Stimulated activated CD8-positive, alpha-beta memory T cell treated with anti-CD3 and anti-CD28 coated beads, Interleukin-12 subunit alpha, Interleukin-12 subunit beta, amount 100 ng/mL, for 4 hours (primary cell): ENCODE measurements at places on chromosomes 2 and 18.

DNA sequence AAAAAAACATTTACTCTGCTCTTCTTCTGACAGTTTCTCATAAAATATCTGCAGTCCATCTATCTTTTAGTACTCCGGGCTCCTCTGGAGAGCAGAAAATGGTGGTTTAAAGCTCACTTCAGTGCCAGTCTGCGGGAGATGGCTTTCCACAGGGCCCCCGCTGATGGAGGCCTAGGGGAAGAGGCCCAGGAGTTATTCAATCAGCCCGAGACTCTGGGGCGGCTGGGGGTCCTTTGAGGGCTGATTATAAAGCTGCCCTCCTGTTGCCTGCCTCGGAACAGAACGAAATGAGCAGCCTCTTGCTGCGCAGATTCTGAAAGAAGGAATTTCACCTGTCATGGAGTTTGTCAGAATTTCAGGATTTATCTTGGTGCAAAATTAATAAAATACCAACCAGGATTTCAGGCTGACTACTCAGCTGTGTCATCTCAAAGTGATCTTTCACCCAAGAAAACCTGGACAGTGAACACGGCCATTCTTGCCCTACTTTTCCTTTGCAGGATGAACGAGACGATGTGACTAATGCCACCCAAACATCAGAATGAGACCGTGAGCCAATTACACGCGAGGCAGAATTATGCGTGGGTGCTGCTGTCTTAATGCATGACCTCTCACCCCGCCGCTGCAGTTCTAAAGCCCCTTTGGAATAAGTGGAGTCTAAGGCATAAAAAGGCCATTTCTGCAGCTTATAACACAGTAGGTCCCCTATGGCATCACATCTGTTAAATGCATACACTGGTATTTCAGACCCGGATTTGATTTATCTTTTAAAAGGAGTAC is 273.8 kb downstream of the ZNF521 start:
- no peak for DNase-seq

DNA sequence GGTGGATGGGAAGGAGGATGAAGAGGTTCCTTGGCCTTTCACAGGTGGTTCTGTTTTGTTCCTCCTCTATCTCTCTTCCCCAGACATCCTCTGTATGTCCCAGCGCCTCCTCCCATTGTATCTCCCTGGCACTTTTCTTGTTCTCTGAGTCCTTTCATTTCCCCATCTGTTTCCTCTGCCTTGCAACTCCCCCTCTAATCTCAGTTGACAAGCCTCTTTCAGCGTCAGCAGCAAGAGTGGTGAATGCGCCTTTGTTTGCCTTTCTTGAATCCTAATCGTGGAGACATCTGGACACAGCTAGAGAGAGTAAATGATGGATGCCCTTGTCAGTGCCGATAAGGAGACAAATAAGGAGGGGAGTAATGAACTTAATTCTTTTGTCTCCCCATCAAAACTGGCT is 167.0 kb downstream of the NDUFA10 start:
- no peak for DNase-seq

DNA sequence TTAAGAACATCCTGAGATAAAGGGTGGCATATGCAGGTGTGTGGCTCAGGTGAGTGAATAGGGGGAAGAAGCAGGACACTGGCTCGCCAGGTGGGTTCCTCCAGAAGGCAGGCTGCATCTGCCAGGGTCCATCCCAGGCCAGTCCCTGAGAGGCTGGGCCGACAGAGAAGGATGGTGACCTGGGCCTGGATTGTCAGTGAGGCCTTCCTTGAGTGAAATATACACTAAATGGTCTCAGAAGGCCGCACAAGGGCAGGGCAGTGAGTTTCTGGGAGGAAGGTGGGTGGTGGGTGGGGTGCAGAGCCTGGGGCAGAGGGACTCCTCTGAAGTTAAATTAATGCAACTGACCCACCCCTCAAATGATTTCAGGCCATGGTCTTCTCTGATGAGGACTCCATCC is 182.1 kb downstream of the ANKRD30B start:
- DNase-seq = no peak

DNA sequence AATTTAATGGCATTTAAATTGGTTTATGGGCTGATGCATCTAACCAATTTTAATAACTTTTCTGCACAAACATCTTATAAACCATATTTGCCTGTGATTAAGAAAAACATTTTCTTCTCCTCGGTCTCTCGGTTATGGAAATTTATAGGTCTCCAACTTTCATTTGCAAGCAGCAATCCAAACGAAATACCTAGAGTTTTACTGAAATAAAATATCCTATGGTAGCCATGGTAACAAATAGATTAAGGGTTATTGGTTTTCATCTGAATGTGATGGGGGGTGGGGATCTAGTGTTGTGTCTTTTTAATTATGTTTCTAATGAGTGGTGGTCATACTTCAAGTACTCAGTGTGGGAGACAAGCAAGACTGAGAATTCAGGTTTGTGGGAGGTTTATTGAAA is 2.9 kb downstream of the KLHL29 start:
- no peak for DNase-seq

DNA sequence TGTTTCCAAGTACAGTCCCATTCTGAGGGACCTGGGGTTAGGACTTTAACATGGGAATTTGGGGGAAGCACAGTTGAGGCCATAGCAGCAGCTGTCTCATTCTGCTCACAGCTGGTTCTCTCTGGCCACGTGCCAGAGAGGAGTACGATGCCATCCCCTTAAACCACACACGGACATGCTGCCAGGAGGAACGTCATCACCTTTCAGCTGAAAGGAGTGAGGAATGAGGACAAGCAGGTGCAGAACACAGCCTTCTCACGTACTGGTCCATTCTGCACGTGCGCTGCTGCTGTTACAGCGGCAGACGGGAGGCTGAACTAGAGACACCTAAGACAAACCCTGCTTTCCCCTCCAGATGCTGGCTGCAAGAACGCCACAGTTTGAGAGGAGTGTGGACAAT is 33.5 kb downstream of the ODC1 start:
- no peak for DNase-seq

- DNase-seq = no peak
These were observed 81.5 kb downstream of the SEMA4F start for GRCh38 chr2:74735564-74735963.

GRCh38 chr2:235050980-235051351 is 99.1 kb downstream of the SH3BP4 start:
- DNase-seq = no peak

GRCh38 chr2:12177455-12178288 is 431.2 kb downstream of the LPIN1 start:
- no peak for DNase-seq

DNA sequence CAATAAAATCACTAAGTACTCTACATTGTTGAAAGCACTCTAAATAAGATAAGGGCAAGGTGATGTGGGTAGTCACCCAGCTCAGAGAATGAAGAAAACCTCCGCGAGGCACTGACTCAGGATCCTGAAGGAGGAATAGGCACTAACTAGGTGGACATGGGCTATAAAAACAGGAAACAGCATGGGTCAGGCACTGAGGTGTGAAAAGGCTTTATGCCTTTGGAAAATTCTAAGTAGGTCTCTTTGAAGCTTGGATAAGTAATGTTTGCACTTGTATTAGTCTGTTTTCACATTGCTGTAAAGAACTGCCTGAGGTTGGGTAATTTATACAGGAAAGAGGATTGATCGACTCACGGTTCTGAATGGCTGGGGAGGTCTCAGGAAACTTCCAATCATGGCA is 161.6 kb downstream of the EPHA4 start:
- no peak for DNase-seq

DNA sequence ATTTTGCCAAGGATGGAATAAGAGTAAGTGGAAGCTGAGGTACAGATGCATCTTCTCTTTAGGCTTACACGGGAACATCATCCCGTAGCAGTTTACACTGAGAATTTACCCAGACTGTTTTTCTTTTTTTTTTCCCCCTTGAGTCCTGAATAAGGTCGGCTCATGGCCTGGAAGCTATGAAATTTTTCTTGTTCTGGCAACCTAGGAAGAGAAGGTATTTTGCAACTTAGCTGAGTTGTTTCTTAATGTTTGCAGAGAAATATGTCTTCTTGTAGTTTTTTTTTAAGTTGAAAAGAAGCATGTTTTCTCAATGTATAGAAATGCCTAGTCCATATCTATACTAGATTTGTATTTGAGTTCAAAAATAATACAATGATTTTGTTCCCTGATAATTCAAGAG is 712.5 kb downstream of the TDRD15 start:
- no peak for DNase-seq

DNA sequence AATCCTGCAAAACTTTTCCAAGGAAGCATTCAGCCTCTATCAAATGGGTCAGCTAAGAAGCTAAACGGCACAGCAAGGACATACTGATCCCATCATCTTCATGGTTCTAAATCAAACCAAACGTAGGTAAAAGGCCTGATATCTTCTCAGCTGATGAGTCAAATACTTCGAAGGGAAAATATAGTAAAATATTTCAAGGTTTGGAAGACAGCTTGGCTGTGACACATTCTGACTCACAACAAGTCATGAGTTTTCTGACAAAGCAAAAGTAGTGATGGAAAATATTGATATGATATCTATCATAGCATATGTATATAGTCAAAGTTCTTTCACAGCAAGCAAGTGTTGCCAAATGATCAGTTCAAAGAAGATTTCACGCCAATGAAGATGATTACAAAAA is 31.5 kb downstream of the DOCK10 start:
- DNase-seq = no peak

GRCh38 chr2:174071321-174071720 is 106.1 kb upstream of the SP3 start:
- DNase-seq = no peak

GRCh38 chr2:192203876-192204275 is 9.1 kb upstream of the TMEFF2 start:
- DNase-seq = no peak

GRCh38 chr2:165371356-165371755 is 98.1 kb upstream of the CSRNP3 start:
- DNase-seq = no peak

DNA sequence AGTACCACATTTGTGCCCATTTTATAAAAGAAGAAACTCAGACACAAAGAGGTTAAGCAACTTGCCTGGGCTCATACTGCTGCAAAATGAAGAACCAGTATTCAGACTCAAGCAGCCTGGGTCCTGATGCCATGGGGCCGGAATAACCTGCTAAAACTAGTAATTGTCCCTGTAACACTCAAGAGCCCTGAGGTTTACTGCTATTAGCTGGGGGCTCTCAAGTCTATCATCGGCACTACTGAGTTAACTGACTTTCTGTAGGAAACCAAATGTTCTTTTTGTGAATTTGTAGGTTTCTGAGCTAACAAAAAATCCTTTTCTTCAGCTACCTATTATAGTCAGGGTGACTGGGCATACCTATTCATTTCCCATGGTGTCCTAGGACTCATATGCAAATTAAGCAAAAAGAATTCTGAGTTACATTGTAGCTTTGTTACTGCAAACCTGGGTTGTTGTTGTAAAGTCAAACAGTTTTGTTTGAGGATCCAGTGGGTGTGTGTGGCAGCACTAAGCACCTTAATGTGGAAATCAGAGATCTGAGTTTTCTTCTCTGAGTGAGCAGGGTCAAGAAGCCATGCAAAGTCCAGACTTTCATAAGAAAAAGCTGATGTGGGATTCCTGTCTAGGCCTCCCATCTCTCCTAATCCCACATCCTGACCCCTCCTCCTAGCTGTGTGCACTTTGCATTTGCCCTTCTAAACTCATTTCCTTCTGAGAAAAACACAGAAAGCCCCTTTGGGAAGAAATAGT is 72.4 kb upstream of the TNP1 start:
- DNase-seq = no peak

GRCh38 chr2:210475706-210476105 is 853 bp downstream of the LANCL1 start:
- no peak for DNase-seq

- DNase-seq = no peak
These were observed 77.3 kb downstream of the LDLRAD4 start for GRCh38 chr18:13295894-13296293.

DNA sequence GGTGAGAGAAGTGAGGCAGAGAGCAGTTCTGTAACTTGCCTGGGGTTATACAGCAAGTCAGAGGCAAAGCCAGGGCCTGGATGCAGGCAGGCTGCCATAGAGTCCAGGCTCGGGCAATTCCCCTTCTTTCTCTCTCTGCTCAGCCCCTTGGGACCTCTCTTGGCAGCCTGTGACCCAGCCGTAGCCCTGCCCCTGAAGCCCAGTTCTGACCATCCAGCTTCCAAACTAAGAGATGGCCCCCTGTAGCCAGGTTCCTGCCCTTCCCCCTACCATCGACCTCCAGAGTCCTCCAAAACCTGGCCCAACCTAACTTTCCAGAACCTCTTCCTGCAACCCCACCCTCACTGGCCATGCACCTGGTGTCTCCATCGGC is 201.2 kb downstream of the CTIF start:
- no peak for DNase-seq
